Stimulated activated CD8-positive, alpha-beta memory T cell treated with anti-CD3 and anti-CD28 coated beads, Interleukin-15, amount 100 ng/mL, for 1 hour (primary cell): ENCODE measurements at places on chromosomes 3 and 15.

- no peak for DNase-seq
These were observed 149.7 kb upstream of the IL12A start for GRCh38 chr3:159838938-159839337.

DNA sequence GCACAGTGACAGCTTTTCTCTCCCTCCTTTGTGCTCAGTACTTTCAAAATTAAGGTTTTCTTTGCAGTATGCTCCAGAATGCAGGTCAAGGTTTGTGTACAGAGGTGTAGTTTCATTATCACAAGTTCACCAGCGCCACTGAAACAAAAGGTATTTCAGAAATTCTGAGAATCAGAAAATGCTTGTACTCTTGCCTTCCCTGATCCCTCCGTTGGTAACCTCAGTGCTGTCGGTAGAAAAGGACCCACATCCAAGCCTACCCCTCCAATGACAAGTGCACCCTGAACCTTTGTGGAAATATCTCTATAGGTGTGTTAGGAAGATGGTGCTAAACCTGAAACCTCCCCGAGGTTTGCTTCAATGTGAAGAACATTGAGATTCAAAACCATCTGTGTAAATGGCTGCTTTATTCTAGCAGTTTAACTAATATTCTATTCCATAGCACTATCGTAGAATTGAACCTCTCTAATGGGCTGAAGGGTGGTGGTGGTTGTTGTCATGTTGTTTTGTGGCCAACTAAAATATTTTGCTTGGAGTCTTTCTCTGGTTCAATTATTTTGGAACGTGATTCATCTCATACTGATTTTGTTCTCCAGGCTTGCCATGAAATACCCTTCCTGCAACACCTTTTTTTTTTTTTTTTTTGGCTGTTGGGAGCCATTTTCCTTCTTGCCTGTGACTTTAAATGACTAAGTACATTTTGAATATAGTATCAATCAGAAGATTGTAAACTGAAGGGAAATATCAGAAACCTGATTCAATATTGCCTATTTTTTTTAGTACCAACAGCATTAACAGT is 20.7 kb downstream of the ZBTB38 start:
- no peak for DNase-seq

DNA sequence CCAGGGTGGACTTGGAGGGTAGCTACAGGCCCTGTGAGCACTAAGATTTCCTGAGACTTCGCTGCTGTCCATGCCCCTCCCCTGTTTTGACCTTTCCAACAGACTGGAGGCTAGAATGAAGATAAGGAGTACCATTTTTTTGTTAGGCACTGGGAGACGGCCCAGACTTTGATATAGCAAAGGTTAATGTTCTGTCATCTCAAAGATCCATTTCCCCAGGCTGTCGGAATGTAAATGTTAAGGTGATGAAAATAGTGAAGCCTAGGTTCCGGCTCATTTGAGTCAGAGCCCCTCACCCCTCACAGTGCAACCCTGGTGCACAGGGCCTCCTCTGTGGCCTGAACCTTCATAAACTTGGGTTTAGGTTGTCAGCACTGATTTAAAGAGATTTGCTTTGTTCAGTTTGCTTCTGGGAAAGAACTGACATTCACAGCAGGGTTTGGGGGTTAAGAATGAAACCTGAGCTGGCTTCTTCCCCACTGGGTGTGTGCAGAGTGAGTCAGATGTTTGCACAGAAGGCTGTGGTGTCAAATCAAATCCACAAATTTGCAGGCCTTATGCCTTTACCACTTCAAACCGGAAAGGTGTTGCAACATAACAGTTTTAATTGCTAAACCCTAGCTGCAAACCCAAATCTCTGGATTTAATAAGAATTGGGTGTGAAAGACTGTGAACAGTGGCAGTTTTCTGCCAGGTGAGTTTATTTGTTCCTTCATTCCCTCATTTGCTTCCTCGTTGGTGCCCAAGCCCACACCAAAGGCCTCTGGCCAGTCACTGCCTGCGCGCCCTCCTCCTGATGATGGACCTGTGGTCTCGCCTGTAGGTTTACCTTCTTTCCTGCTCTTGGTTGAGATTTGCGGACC is 20.6 kb upstream of the KCTD6 start:
- no peak for DNase-seq

- DNase-seq, result no peak
These were observed 512.7 kb downstream of the SHQ1 start for GRCh38 chr3:72335458-72336095.

DNA sequence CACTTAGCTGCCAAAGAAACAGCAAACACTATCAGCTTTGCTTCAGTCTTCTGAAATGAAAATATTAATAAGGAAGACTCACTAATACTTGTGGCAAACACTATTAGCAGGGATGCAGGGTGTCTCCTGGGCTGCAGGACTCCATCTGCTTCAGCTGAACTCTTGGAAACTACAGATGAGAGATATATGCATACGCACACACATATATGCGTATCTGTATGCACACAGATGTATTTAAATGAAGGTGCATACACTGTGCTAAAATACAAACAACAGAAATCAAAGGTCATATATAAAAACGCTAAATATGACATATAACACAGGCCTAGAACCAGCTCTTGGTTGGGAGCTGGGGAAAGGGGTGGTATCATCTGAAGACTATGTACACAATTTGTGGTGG is 10.6 kb downstream of the PPM1M start:
- no peak for DNase-seq

DNA sequence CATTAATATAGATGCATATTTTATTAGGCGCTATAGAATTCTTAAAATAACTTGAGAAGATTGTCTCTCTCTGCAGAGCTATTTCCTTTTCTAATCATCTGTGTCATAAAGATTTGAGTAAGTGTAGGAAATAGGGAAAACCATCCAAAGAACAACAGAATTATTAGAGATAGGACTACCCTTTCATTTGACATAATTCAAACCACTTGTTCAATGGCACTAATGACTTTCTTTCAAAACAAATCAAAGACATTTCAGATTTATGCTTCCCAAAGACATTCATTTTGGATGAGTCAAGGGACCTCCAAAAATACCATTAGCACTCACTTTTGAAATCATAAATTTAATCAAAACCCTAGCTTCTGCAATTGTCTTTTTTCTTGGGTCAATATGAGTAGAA is 29.5 kb downstream of the PRICKLE2 start:
- DNase-seq, result no peak

DNA sequence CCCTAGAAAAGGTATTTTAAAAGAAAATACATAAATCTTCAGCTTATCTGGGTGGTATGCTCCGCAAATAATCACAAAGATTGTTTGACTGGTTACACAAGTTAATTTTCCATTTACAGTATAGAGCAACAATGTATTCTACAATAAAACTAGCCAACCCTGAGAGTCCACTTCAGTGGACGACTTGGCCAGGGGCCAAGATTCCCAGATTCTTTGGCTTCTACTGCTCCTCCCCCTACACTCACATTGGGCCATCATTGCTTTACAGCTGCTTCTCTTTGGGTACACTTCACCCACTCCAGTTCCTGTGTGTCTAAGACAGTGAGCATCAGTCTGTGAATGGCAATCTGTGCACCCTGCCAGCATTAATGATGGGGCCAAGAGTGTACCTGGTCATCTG is 17.2 kb upstream of the PRICKLE2 start:
- DNase-seq, result no peak

DNA sequence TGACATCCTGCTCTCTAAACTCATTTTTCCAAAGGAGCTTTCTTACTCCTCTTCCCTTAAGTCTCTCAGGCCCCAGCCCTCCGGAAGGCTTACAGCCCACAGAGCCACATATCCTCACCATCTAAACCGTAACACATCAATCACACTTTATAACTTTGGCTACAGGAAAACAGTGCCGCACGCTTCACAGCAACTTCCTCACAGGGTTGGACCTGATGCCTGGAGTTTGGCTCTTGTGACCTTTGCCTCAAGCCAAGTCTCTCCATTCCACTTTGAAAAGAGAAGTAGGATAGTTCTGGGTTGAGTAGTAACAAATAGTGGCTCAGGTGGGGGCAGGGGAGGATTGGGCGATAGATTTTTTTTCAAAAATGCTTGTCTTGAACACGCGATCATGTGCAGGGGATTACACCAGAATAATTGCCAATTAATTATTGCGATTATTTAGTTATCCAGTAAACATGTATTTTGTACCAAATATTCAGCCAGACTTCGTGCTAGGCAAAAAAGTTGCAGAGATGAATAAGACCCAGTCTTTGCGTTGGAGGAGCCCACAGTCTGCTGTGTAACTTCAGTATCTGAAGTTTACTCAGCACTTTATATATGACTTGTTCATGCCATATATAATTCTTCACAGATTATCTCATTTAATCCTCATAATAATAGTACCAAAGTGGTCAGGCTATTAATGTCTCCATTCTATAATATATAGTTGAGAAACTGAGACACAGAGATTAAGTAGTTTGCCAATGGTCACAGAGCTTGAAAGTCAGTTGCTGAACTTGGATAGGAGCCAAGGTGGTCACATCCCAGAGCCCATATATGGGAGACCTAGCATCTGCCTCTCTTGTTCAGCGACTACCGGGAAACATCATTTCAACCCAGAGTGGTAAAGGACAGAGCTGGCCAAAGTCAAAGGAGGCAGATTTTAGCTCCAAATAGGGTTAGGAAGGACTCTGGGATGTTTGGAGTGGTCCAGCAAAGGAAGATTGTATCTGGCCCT is 2.4 kb upstream of the ETV5 start:
- DNase-seq, result no peak

DNA sequence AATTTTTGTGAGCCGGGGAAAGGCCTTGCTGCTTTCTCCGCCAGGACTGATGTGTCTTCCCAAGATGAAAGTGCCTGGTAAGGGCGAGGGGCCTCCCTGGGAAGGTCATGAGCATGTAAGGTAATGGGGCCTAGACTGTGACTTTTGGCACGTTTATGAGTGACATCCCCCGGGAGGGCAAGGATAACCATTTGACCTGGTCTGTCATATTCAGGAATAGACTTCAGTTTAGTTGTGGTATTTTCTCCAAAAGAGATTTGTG is 631 bp upstream of the CNBP start:
- DNase-seq, result no peak

DNA sequence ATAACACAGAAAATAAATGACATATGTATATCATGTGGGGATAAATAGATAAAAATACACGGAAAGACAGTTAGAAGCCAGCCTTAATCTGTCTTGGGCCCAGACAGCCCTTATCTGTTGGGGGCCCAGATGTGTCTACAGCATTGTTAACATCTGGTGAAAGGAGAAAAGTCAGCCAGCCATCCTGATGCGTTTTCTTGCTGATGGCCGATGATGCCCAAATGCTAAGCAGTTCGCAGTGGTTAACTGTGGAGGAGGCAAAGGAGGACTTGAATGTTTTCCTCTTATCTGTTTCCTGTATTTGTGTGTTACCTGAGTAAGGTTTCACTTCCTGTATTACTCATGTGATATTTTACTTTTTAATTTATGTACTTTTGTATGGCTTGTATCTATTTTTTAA is 46.2 kb downstream of the NOX5 start:
- no peak for DNase-seq

DNA sequence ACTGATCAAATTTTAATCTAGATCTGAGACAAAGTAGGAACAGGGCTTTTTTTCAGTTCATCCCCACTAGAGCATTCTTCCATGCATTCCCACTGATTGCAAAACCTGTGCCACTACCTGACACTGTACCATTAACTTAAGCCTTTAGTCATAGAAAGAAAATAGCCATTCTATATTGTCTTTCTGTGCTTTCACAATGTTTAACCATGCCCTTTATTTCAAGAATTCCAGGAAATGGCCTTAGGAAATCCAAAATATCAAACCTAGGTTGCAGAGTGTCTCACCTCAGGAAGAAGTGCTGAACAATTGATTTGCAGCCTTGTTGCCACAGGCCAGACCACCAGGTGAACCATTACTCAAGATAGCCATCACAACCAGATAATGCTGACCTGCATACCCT is 56.2 kb upstream of the TGFBR2 start:
- DNase-seq, result no peak

GRCh38 chr15:40922608-40923005 is 6.5 kb upstream of the DLL4 start:
- DNase-seq, result no peak

- DNase-seq, result no peak
These were observed 248.5 kb downstream of the TLE3 start for GRCh38 chr15:69849232-69849610.

DNA sequence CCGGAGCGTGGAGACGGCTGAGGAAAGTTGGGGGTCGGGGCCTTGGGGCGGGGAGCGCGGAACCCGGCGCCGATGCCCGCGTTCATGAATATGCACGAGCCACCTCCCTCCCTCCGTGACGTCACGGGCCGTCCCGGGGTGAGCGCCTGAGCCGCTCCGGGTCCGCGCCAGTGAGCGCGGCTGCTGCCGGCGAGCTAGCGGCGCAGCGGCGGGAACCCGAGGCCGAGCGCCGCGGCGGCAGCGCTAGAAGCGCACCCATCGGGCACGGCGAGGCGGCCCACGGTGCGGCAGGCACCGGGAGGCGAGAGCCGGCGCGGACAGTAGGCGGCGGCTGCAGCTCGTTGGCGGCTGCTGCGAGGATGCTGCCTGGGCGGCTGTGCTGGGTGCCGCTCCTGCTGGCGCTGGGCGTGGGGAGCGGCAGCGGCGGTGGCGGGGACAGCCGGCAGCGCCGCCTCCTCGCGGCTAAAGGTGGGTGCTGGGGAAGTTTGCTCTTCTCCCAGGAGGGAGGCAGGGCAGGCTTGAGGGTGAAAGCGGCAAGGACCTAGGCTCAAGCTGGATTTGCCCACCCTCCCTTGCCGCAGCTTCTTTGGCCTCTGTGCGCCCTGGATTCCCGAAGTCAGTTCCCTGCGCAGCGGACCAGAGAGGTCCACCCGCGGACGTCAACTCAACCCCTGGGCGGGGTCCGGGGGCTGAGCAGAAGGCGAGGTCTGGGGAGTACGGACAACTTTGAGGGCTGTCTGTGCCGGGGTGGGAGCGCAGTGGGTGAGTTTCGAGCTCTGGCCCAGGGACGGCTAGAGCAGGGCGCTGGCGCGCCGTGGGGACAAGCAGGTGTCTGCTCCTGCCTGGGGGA is at the start of gene CLSTN2:
Gene CLSTN2, plus strand, starts transcription at position 170 of the 850 bp plus-strand sequence.
- no peak for DNase-seq

- DNase-seq, result no peak
These were observed 31.8 kb downstream of the TTC14 start for GRCh38 chr3:180633722-180634121.

DNA sequence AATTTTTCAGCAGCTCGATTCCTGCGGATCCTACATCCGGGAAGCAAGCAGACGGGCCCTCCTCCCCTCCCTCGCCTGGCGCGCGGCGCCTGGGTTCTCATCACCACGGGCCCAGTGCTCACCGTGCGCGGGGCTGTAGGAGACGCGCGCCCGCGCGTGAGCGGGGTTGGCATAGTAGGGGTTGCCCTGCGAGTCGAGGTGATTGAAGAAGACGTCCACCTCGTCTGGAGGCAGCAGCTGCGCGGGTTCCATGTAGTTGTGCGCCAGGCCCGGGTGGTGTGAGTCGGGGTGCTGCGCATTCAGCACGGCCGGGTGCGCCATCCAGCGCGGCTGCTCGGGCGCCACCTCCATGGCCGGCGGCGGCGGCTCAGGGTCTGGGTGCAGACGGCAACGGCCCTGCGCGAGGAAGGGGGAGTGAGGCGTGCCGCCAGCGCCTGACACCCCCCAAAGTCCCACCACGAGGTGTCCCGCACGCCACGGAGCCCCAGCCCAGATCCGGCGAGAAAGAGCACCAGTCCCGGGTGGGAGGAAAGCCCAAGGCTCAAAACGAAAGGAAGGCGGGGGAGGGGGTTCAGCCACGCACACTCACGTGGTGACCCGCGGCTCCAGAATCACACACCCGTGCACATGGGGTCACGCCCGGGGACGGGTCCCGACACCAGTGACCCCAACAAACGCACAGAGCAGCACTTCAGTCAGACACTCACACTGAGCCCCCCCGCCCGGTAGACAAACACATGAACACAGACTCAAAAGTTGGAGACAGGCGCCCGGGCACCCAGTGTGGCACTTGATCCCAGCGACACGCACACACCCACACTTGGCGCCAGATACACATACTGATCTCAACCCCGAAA is 6.1 kb downstream of the GATA2 start:
- no peak for DNase-seq
